Lower lobe of right lung (tissue), 2 donors: ENCODE measurements at places on chromosomes 1 and 21. TPM values are rescaled to one million over a fixed set of nuclear protein-coding genes. Genes with fewer than 3 reads are reported as not detected.

LIPI gene
- not detected for total RNA-seq

DNA sequence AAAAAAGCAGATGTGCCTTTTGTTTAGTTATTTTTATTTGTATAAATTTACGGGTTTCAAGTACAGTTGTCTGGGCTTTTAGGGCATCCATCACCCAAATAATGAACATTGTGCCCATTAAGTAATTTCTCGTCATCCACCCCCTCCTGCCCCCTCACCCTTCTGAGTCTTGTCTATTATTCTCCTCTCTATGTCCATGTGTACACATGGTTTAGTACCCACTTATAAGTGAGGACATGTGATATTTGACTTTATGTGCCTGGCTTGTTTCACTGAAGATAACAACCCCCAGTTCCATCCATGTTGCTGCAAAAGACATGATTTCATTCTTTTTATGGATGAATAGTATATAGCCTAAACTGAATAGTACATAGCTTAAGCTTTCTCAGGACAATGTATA lies 189.2 kb downstream of the ZP4 start:
- H3K4me3 ChIP-seq: no peak overlapping the region
- no peaks in the 10 kb centered on the region for H3K36me3 ChIP-seq
- no peak for DNase-seq
- no peaks in the 10 kb centered on the region for H3K27me3 ChIP-seq

GRCh38 chr1:77888081-77888780 lies at the start of gene NEXN:
NEXN (plus strand) TSS chr1:77888624; CDS start chr1:77916107, 27,483 bp downstream.
- no peaks in the 10 kb centered on the region for H3K36me3 ChIP-seq
- DNase-seq: peak; percentile 68
- H3K4me3 ChIP-seq: peak within 1 kb of the TSS; percentile 82
- H3K4me1 ChIP-seq: peaks cover 4% of the 10 kb centered on the region
- no peaks in the 10 kb centered on the region for H3K27me3 ChIP-seq
- peak within 1 kb of the TSS; percentile 90 for H3K27ac ChIP-seq

- H3K4me1 ChIP-seq: peaks cover 10% of the 10 kb centered on the region
- H3K27ac ChIP-seq: no peak overlapping the region
- H3K4me3 ChIP-seq: no peak overlapping the region
Observed at GRCh38 chr1:68111519-68112436, 61.4 kb upstream of the DIRAS3 start.

- no peaks in the 10 kb centered on the region for H3K36me3 ChIP-seq
- H3K4me3 ChIP-seq: no peak overlapping the region
- H3K4me1 ChIP-seq: peaks cover 9% of the 10 kb centered on the region
- H3K27me3 ChIP-seq: peaks cover 38% of the 10 kb centered on the region
- H3K27ac ChIP-seq: no peak overlapping the region
Observed at GRCh38 chr1:32894019-32894600, 7.1 kb downstream of the TMEM54 start.

DNA sequence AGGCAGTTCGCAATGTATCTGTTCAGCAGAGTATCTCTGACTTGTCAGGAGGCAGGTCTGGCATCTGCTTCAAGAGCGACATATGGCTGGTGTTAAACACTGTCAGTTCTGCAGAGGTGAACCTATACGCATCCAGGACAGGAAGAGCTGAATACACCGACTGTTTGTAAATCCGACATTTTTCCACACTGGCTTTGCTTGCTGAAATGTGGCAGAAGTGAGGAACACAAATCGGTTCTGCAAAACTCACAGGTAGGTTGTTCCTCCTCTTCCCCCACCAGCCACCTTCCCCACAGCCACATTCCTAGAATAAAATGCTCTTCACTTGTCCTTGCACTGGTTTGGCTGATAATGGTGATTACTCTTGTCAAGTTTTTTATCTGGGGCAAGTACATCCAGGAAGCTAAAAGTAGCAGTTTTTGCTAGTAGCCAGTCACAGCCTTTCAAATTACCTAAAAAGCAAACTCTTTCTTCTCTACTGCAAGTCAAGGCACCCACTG lies 289.2 kb downstream of the GRIK1 start:
- no peak for DNase-seq
- H3K4me3 ChIP-seq: no peak overlapping the region
- no peaks in the 10 kb centered on the region for H3K36me3 ChIP-seq

DNA sequence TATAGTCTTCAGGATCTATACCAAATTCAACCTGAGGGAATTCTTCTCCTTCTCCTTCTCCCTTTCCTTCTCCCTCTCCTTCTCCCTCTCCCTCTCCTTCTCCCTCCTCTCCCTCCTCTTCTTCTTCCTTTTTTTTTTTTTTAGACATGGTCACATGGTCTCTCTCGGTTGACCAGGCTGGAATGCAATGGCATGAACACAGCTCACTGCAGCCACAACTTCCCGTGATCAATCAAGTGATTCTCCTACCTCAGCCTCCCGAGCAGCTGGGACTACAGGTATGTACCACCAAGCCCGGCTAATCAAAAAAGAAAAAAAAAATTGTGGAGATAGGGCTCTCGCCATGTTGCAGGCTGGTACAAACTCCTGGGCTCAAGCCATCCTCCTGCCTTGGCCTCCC lies 51.5 kb downstream of the DNAI4 start:
- no peaks in the 10 kb centered on the region for H3K36me3 ChIP-seq
- no peak overlapping the region for H3K27ac ChIP-seq
- H3K4me3 ChIP-seq: no peak overlapping the region

C1orf115 gene
- 26.3 TPM for total RNA-seq

DNA sequence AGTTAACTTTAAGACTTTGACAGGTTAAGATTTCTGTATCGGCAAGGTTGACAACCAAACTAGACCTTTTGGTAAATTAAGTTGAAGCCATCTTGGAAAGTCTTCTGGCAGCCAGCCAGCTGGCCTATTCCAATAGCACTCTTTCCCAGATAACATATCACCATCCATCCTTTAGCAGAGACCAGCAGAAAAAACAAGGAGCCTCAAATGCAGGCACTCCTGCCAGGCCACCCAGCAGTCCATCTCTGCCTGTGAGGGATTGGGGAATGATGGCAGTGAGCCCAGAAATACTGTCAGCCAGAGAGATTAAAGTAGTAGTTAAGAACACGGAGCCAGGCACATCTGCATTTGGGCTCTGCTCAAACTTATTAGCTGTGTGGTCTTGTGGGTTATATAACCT lies 19.4 kb downstream of the ZBTB40 start:
- DNase-seq: no peak
- no peaks in the 10 kb centered on the region for H3K27me3 ChIP-seq
- H3K36me3 ChIP-seq: no peaks in the 10 kb centered on the region
- H3K4me1 ChIP-seq: peaks cover 24% of the 10 kb centered on the region
- no peak overlapping the region for H3K27ac ChIP-seq

DNA sequence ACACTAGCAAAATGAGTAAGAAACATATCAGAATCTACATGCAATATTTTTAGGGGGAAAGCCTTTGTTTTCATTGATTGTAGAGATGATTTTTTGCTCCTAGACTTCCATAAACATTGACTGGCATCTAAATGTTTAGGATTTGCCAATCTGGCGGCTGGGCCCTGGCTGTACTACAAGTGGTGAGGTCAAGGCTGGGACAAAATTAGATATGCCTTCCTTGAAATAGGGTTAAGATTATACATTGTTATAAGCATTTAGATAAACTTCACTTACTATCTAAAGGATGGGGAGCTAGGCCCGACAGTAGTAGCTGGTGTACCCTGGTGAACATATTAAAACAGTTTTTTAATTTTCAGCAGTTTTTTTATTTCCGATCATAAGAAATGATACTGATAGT lies 5.2 kb downstream of the NFIA start:
- H3K27ac ChIP-seq: peak overlapping the region; percentile 52
- H3K36me3 ChIP-seq: peaks cover 9% of the 10 kb centered on the region
- H3K27me3 ChIP-seq: no peaks in the 10 kb centered on the region
- H3K4me3 ChIP-seq: peak overlapping the region; percentile 5

DNA sequence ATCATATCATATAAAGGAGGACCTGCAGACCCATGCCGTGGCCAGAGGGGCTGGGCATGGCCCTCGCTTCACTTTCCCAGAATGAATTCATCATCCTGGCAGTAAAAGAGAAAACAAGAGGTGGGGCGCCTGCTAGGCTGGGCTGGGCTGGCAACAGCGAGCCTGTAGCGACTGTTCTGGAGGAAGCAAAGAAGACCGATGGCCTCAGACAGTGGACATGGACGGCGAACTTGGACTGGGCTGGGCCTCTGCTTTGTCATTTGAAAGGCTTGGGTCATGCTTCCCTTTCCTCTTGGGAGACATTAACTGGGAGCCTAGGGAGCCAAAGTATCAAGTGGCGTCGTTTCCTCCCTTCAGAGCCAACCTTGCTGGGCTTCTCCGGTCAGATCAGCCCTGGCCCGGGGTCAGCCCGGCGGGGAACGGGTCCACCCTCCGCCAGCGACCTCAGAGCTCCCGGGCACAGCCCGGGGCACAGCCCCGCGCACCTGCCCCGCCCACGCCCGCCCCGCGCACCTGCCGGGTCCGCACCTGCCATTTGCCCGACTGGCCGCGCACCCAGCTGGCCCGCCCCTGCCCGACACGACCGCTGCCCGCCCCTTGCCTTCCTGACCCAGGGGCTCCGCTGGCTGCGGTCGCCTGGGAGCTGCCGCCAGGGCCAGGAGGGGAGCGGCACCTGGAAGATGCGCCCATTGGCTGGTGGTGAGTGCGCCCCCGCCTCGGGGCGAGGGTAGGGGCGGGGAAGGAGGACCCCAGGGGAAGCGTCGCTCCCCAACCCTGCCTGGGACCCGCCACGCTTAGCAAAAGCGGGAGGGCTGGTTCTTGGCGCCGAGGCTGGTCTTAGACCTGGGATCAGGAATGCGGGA lies at the start of gene FAM3B:
TSS of gene FAM3B (plus strand) at position 602 of the 863 bp plus-strand sequence. CDS start at position 681, 79 bp downstream.
- H3K4me1 ChIP-seq: peaks cover 14% of the 10 kb centered on the region
- H3K36me3 ChIP-seq: no peaks in the 10 kb centered on the region
- H3K27ac ChIP-seq: no peak within 1 kb of the TSS
- peak; percentile 55 for DNase-seq

DNA sequence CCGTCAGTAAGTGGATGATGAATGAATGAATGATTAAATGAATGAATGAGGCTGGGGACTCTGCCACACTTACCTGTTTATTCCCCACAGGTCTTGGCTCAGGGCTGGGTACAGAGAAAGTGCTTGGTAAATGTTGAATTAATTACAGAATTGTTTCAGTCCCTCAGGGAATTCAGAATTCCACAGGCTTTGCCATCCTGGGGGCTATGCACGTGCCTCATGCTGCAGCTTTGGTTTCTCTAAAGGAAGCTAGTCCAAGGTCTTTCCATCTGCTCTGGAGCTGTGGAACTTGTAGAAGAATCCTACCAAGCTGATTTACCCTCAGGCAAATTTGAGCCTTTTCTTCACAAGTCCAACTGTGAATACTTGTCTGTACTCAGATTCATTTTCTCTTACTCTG lies 376.8 kb upstream of the AJAP1 start:
- H3K4me1 ChIP-seq: no peaks in the 10 kb centered on the region
- H3K27me3 ChIP-seq: peaks cover 3% of the 10 kb centered on the region
- H3K36me3 ChIP-seq: no peaks in the 10 kb centered on the region
- no peak for DNase-seq
- no peak overlapping the region for H3K27ac ChIP-seq
- H3K4me3 ChIP-seq: no peak overlapping the region

DNA sequence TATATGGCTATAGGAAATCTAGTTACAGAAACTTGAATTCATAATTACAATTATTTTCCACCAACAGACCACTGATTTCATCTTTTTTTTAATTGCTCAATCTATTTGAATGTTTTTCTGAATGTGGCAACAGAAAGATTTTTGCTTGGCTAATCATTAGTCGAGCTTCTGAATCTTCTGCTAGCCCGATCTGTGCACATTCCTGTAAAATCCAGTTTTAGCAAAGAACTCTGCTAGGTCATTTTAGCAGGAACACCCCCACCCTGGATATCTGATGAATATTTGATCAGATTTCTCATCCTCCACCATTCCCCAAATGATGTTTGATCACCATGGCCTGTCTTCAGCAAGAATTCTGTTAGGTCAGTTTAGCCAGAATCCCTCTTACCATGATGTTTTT lies 176.3 kb downstream of the LEPR start:
- no peaks in the 10 kb centered on the region for H3K4me1 ChIP-seq
- H3K27ac ChIP-seq: no peak overlapping the region
- H3K36me3 ChIP-seq: no peaks in the 10 kb centered on the region
- H3K27me3 ChIP-seq: no peaks in the 10 kb centered on the region
- no peak overlapping the region for H3K4me3 ChIP-seq

DNA sequence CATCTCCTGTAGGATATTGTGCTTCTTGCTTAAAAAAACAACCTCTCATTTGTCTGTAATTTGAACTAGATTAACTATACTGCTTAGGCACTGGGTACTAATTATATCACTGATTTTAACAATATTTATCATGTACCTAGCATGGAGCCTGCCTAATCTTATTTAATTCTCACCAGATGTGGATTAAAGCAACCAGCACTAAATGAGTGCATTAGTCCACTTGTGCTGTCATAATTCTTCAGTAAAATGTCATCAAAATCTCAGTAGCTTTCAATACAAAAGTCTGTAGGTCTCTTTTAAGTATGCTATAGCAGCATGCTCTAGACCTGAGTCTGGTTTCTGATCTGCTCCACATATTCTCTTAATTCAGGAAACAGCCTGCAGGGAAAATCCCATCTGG lies 368.1 kb downstream of the NCAM2 start:
- no peak overlapping the region for H3K27ac ChIP-seq
- H3K27me3 ChIP-seq: no peaks in the 10 kb centered on the region
- H3K36me3 ChIP-seq: no peaks in the 10 kb centered on the region
- H3K4me3 ChIP-seq: no peak overlapping the region

PPM1J gene
- total RNA-seq: 0.30 TPM

- H3K27ac ChIP-seq: no peak overlapping the region
- no peaks in the 10 kb centered on the region for H3K36me3 ChIP-seq
Observed at GRCh38 chr1:173097001-173097400, 46.3 kb upstream of the TNFSF18 start.

TSTD1 gene
- 63.2 TPM for total RNA-seq

GRCh38 chr1:164510435-164510834 lies 48.5 kb upstream of the PBX1 start:
- DNase-seq: no peak
- H3K4me3 ChIP-seq: no peak overlapping the region
- H3K4me1 ChIP-seq: no peaks in the 10 kb centered on the region
- H3K27ac ChIP-seq: no peak overlapping the region
- H3K27me3 ChIP-seq: no peaks in the 10 kb centered on the region
- no peaks in the 10 kb centered on the region for H3K36me3 ChIP-seq

OR2L2 gene
- total RNA-seq: not detected

EFNA4 gene
- 7.4 TPM for total RNA-seq

GRCh38 chr21:43370888-43371570 lies 55.9 kb downstream of the SIK1 start:
- H3K4me1 ChIP-seq: no peaks in the 10 kb centered on the region
- H3K4me3 ChIP-seq: no peak overlapping the region
- no peak for DNase-seq
- no peaks in the 10 kb centered on the region for H3K36me3 ChIP-seq
- H3K27ac ChIP-seq: no peak overlapping the region
- H3K27me3 ChIP-seq: no peaks in the 10 kb centered on the region

C1orf174 gene
- 19.8 TPM for total RNA-seq

CYP4X1 gene
- 12.8 TPM for total RNA-seq

DNA sequence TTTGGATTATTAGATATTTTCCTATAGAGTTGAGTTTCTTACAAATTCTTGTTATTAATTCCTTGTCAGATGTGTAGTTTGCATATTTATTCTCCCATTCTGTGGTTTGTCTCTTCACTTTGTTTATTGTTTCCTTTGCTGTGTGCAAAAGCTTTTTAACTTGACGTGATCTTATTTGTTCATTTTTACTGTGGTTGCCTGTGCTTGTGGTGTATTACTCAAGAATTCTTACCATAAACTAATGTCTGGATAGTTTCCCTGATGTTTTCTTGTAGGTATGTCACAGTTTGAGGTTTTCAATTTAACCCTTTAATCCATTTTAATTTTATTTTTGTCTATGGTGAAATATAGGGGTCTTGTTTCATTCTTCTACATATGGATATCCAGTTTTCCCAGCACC lies 72.1 kb upstream of the LHX8 start:
- no peaks in the 10 kb centered on the region for H3K4me1 ChIP-seq
- no peak for DNase-seq
- no peak overlapping the region for H3K4me3 ChIP-seq
- no peak overlapping the region for H3K27ac ChIP-seq
- H3K36me3 ChIP-seq: no peaks in the 10 kb centered on the region
